ENCODE measurements at places on chromosomes 13 and 19.
A peak's percentile ranks its signal among the peaks of the same experiment; 100 is the strongest.

DNA sequence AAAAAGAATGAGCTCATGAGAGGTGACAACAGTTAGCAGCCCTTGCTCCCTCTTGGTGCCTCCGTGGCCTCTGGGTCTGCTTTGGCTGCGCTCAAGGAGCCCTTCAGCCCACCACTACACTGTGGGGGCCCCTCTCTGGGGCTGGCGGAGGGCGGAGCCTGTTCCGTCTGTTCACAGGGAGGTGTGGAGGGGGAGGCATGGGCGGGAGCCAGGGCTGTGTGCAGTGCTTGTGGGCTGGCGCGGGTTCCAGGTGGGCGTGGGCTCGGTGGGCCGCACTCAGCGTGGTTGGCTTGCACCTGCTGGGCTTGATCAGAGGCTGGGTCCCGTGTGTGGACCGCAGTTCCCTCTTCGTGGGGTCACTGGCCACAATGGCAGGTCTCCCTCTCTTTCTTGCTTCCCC, 953.4 kb upstream of the PRR20A start:
- no peak for DNase-seq

DNA sequence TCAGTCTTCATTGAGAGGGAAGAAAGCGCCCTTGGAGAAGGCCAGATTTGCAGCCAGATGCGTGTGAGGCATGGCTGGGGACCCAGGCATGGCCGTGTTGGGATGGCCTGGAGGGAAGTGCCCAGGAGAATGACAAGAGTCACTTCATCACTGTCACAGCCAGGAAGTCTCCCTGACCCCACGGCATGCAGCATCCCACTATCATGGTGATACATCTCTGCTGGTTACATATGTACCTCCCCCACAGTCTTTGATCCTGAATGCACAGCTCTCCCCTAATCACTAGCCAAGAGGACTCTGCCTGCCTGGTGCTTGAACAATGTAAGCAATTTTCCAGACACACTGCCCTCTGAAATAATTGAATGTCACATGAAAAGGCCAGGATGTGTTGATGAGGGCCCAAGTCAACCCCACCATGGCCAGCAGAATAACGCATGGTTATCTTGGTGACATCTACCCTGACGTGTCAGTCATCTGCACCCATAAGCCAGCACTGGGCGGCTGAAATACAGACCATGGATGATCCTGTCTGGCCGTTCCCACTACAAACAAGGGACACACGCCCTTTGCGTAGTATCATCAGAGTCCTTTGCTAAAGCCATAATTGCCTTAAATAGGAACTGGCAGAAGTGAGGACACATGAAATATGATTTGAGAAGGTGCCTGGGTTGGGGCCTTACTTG, 149.7 kb upstream of the SPACA7 start:
- no peak for DNase-seq

GRCh38 chr13:44857061-44857460, 132.2 kb downstream of the NUFIP1 start:
- DNase-seq: no peak

DNA sequence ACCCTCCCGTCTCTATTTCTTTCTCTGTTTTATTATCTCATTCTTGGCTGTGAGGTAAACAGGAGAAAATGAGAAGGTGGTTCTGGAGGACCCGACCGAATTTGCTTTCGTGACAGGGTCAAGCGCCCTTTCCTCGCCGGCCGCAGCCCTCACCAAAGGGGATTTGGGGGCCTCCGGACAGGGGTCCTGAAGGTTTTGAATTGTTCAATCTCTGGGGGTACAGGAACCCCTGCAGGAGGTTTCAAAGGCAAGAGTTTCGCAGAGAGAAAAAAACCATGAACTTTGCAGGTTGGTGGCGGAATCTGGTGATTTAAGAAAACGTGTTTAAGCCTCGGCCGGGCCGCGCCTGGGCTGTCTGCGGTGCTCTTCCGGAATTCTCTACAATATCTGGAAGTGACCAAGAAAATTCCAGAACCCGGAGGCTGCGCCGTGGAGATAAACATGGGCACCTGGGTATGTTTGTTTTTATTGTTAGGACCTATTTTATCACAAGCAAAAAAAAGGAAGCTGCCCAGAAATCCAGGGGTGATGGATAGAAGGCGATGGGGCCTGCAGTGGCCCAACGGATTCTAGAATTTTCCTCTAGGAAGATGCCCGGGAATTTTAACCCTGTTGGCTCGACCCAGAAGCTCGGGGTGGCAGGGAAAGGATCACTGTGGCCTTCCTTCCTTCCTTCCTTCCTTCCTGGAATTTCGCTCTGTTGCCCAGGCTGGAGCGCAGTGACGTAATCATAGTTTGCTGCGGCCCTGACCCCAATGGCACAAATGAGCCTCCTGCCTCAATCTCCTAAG, 14.2 kb upstream of the PTBP1 start:
- DNase-seq: peak; percentile 46

DNA sequence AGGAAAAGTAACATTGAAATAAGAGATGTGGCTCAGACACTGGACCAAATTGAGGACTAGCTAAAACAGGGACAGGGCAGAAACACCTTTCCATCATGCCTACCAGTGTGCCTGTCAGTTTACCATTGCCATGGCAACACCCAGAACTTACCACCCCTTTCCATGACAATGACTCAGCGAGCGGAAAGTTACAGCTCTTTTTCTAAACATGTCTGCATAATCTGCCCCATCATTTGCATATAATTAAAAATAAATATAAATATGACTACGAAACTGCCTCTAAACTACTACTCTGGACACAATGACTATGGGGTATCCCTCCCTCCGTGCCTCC, 96.0 kb downstream of the UBL3 start:
- peak; percentile 16 for DNase-seq

DNA sequence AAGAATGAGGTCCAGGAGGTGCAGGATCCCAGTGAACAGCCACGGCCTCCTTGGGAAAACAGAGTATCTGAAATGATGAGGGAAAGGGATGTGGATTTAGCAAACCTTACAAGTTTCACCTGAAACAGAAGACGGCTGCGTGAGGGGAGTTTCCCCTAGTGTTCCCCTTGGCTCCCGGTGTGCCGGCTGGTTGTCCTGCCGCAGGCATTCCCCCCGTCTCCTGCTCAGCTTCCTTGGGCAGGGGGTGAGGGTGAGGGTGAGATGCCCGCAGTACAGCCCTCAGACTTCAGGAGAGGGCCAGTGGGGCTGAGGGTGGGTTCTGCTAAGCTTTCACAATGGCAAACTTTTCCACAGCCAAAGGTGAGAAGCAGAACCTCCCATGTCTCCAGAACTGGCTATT, 201.1 kb upstream of the SOX1 start:
- DNase-seq: no peak

DNA sequence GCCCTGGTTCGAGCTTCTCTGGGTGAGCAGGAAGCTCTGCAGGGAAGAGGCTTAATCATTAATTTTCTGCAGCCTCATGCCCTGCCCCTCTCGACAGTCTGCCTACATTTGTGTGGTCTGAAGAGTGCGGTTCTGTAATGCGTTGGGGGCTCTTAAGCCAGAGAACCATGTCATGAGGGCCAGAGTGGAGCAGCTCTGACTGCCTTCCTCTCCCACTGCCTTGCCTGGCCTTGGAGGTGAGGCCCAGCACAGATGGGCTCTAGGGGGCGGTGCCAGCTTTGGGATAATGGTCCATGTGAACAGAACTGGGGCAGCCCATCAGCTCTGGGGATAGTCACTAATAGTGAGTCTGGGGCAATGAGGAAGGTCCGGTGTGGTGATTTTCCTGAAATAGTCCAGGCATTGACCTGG, 5.7 kb downstream of the FGF9 start:
- DNase-seq: no peak

- peak; percentile 1 for DNase-seq
Observed at GRCh38 chr13:28137596-28137995, 749 bp upstream of the PAN3 start.

- no peak for DNase-seq
Observed at GRCh38 chr13:79404361-79404760, 1.7 kb downstream of the RBM26 start.

DNA sequence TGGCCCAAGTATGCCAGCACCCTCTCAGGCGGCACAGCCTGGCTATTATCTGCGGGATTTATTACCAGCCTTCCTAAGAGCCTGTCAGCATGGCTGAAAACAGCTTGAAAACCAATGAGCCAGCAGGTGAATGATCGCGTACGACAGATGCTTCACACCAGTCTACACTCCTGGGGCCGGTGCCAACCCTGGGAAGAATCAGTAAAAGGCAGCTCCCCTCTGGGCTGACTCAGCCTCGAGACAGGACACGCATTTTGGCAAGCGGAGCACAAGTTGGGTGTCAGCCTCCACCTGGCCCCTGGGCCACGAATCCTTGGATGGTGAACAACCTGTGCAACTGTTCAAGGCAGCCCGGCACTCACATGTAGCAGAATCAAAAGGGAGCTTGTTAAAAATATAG, 15.6 kb downstream of the EMP3 start:
- no peak for DNase-seq

DNA sequence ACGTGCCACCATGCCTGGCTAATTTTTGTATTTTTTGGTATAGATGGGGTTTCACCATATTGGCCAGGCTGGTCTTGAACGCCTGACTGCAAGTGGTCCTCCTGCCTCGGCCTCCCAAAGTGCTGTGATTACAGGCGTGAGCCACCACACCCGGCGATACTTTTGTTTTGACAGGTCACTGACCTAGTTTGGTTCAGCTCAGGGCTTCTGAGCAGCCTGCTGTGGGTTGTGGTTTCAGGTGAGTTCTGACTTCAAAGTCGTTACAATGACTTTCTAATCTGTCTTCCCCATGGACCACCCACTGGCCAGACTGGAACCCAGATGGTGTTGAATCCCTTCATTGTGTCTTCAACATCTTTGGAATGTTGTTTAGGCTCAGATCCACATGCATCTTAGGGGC, 73.8 kb downstream of the TRPM4 start:
- no peak for DNase-seq

DNA sequence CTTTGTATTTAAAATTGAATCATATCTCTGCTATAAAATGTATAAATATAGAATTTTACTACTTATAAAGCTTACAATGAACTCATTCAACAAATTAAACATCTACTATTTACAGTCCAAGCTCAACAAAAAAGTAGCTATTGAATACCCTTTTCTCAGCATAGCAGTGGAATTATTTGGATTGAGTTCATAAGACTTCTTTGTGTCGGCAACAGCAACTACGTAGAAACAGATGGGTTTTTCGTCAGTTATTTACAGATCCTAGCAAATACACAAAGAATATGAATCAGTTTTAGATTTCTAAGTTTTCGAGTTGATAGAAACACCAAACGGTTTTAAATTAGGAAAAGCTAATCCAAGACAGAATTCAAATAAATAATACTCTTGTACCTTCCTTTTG, 10.4 kb upstream of the NEK3 start:
- no peak for DNase-seq

DNA sequence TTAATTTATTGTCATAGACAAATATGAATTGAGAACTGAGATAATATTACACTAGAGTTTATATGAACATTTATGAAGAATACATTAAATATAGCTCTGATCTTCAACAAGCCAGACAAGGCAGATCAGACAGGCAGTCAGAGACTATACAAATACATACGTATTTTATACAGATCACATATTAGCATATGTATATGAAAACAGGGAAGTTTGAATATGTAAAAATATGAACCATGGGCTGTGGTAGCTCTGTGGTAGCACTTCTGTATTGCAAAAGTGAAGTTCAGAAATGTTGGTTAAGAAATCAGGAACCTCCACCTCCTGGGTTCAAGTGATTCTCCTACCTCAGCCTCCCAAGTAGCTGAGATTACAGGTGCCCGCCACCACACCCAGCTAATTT, 20.7 kb downstream of the GPR180 start:
- DNase-seq: no peak

- DNase-seq: no peak
Observed at GRCh38 chr19:3097442-3097871, 3.3 kb downstream of the GNA11 start.

DNA sequence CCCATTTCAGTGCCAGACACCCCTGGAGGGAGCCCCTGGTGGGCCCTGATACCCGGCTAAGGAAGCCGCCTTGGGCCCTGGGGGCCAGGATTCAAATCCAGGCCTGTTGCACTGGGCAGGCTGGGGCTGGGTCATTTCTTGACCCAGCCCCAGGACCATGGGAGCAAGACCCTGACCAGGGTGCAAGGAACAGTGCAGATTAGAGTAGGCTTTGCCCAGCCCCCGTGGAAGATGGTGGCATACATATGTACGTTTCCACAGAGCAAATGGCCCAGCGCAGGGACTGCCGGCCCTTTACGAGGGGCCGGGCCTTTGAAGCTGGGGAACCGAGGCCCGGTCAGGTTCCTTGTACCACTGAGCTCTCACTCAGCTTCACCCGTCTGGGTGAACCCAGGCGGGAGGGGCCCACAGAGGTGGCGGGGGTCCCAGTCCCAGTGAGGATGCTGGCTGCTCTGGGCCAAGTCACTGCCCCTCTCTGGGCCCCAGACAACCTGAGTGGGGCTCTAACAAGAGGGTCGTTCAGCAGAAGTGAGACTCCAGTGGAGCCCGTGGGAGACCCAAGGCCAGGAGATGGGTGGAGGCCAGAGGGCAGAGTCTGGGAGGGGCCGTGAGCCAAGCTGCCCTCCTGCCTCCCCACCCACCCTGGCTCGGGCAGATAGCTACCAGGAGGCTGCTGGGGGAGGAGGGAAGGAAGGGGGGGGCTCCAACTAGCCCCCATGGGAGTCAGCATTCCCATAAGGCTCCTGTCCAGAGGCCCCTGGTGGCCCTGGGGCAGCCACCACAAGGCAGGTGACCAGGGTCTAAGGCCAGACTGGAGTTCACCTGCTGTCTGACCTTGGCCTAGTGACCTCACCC, 2.7 kb downstream of the MKNK2 start:
- DNase-seq: no peak

GRCh38 chr13:34000955-34001354, 183.0 kb downstream of the RFC3 start:
- DNase-seq: no peak

DNA sequence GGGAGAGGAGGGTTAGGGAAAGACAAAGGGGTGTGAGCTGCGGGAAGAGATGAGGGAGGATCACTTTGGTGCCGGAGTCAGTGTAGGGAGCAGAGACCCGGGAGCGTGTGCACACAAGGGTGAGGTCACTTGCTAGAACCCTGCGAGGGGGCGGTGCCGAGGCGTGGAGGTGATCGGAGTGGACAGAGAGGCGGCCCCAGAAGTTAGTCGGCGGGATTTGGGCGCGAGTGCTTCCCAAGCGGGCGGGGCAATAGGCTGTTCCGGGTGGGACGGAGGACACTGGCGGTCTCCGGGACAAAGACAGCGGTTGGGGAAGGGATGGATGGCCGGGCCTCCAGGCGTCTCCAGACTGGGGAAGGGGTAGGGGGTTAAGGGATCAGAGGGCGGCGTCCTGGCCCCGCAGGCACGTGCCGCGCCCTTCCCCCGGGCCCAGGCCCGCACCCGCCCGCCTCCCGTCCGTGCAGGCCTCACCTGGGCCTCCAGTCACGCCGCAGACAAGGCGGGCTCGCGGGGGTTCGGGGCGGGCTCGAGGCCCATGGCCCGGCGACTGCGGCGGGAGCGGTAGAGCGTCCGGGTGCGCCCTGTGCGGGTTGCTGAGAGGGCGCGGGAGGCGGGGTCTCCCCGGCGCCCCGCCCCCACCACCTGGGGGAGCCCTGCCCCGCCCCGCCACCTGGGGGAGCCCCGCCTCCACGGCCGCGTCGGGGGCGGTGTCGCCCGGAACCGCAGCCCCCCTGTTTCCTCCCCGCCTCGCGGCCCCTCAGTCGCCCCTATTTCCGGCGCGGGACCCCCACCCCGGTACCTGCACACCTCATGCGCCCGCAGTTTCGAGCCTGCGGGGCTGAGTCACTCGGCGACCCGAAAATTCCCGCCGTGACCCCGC, at the start of gene LPAR2:
Gene LPAR2 (minus strand): TSS at position 600 of the 880 bp plus-strand sequence. CDS start 945 bp downstream, outside the sequence.
- no peak for DNase-seq

Measured in NCI-H460 (cell line).